ENCODE measurements at places on chromosomes 2 and 18.

- no peak for DNase-seq
Observed at GRCh38 chr2:25561136-25561850, 112.1 kb downstream of the DTNB start.

GRCh38 chr2:241036964-241037421 is 38.6 kb downstream of the SNED1 start:
- DNase-seq = no peak

DNA sequence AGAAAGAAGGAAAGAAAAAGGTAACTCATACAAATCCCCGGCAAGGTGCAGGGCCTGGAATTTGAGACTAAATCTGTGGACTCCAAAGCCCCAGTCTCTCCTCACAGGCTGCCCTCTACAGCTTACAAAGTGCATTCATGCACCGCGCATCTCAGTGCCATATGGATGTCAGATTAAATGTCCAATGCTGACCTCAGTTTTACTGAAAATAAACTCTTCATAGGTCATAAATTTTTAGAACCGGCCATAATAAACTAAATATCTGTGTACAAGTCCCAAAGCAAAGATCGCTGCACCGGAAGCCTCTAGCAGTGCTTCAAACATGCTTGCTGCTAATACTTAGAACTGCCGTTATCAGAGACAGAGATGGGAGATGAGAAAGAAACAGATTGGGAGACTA is 17.7 kb downstream of the ST6GAL2 start:
- DNase-seq = no peak

GRCh38 chr18:25262920-25263319 is 89.0 kb downstream of the ZNF521 start:
- no peak for DNase-seq

GRCh38 chr2:101766871-101767739 is 69.6 kb downstream of the MAP4K4 start:
- peak; percentile 56 for DNase-seq

- no peak for DNase-seq
Observed at GRCh38 chr2:55097082-55097460, 46.8 kb upstream of the RTN4 start.

- DNase-seq = no peak
Observed at GRCh38 chr2:16473575-16473974, 192.1 kb downstream of the CYRIA start.

- no peak for DNase-seq
Observed at GRCh38 chr2:169172151-169172735, 102.9 kb downstream of the DHRS9 start.

- no peak for DNase-seq
Observed at GRCh38 chr18:80006724-80007123, 18.4 kb upstream of the TXNL4A start.

DNA sequence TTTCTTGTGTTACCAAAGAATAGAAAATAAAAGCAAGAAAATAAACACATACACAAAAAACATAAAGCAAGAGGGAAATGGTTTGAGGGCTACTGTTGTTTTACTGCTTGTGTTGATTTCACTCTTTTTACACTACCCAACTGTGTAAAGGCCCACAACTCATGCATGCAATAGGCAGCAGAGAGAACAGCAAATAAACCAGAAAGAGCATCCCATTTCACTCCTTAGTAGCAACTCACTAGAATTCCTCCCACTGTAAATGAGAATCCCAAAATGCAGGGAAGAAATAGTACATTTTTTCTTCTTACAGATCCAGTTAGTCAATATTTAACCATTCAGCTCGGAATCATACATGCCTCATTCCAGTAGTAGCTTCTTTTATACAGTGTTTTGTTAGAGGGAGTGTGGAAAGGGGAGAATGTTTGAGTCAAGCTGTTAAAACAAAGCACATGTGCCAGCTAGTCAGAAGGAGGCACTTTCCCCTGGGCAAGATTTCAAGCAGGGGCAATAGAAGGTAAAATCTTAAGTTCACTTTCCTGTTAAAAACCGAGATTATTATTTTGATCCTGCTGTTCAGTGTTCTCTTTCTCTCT is 147.2 kb upstream of the FAM98A start:
- DNase-seq = no peak

DNA sequence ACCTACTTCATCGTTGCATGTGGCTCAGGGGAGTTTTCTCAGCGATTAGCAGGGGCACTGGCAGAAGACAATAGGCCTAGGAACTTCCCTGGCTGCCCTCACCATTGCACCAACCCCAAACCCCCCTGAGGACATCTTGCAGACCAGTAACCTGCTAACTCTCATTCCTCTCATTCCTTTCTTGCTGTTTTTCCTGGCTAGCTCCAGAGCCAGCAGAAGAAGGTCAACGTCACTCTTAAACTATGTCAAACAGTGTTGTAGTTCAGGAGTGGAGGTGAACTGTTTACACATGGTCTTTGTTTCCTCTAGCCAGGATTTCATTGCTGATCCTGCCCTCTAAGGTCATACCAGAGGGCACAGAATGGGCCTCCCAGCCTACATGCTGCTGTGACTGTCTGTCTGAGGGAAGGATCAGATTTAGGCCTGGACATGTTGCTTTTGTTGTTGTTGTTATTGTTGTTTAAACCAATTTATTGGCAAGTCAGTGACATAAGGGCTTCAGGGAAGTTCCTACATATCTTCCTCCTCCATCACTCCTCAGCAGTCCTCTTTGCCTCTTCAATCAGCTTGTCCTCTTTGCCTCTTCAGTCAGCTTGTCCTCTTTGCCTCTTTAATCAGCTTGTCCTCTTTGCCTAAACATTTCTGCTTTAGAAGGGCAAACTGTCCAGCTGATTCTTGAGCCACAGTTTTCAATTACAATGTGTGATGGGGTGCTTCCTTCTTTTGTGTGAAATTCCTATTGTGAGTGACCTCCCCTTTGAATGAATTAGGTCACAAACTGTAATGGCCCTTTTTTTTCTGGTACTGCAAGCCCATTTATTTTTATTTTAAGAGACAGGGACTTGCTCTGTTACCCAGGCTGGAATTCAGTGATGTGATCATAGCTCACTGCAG is 471.9 kb upstream of the TNP1 start:
- peak; percentile 74 for DNase-seq

- no peak for DNase-seq
Observed at GRCh38 chr18:35236571-35237363, 4.1 kb upstream of the ZNF397 start.

GRCh38 chr18:52325997-52326396 is 14.0 kb upstream of the DCC start:
- DNase-seq = no peak

- no peak for DNase-seq
Observed at GRCh38 chr2:155815851-155816250, 516.7 kb downstream of the NR4A2 start.

- no peak for DNase-seq
Observed at GRCh38 chr2:11371092-11371937, 26.9 kb upstream of the ROCK2 start.

DNA sequence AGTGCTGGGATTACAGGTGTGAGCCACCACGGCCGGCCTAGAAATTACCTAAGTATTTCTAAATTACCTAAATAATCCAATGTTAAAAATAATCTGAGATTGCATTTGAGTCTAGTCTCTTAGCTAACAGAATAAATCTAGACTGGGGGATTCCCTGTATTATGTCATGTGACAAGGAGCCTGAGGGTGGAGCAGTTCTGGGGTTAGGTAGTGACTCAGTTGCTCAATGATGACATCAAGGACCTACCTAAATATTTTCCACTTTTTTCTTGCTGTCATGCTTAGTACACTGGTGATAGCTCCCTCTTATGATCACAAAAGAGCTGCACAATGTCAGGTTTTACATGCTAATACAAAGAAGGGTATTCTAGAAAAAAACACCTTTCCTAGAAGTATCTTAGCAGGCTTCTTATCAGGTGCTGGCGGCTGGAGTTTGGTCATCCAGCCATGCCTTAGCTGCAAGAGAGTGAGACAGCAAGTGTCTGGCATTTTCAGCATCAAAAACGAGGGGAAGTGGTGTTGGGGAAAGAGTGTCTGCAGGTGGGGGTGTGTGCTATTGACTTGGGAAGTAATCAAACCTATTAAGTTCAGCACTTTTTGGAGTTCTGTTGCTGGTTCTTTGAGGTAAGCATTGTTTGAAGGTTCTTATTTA is 17.5 kb upstream of the CEP192 start:
- DNase-seq = no peak
